ENCODE measurements at places on chromosomes 4 and X.

- no peak for DNase-seq
Observed at GRCh38 chr4:41215155-41215554, 813 bp upstream of the APBB2 start.

DNA sequence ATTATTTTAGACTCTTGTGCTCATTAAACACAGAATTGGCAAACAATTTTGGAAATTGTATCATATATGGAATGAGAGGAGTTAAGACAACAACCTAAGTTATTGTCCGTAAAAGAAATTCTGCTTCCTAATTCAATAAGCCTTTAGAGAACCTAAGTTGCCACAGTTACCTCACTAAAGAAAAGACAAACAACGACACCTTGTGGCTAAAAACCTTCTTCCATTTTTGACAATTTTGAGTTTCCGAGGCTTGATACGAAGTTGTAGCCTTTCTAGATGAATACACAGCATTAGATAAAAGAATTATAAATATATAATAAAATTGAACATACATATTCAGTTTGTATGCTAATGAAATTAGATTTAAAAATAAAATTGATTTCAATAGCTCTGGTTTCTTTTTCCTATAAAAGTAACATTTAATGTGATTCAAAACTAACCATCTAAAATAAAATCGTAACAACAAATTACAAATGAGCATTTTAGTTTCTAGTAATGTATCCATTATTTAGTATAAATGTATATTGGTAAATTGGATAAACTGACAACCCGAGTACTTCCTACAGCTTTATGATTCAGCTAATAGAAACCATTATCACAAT is 275.1 kb downstream of the GPM6A start:
- no peak for DNase-seq

GRCh38 chr4:135354876-135355275 is 1153.3 kb upstream of the PABPC4L start:
- no peak for DNase-seq

- peak; percentile 45 for DNase-seq
Observed at GRCh38 chrX:12975670-12975965, 708 bp downstream of the TMSB4X start.

DNA sequence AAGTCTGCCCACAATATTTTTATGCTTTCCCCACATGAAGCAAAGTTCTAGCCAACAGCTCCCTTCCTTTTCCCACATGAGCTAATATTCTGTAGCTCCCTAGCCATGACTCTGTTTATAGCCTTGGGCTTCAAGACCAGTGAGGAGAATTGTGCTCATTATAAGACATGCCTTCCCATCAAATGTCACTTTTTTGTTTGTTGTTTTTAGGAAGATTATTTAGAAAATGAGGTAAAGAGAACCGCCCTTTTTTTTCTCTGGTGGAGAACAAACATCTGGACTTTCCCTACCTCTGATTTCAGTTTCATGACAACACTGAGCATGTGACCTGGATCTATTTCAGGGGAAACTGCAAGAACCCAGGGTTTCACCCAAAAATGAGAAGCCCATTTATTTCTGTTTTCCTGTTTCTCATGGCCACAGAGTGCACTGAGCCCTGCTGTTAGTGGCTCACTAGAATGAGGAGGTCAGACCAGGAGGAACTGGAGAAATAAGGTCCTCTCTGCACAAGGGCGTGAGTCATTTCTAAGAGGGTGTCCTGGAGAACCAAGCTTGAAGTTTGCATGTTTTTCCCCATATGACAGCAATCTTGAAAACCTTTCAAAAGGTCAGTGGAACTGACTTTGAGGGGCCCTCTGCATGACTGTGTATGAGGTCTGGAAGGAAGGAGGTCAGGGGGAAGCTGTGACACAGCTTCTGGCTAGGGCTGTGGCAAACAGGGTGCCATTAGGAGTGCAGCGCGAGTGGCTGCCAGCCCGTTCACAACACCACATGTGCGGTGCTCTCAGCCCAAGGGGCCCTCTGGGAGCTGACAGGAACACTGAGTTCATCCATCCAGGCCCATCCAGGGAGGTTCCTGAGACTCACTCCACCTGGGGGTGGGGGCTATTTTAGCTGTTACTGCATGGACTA is 55.2 kb downstream of the CHST7 start:
- DNase-seq: no peak

DNA sequence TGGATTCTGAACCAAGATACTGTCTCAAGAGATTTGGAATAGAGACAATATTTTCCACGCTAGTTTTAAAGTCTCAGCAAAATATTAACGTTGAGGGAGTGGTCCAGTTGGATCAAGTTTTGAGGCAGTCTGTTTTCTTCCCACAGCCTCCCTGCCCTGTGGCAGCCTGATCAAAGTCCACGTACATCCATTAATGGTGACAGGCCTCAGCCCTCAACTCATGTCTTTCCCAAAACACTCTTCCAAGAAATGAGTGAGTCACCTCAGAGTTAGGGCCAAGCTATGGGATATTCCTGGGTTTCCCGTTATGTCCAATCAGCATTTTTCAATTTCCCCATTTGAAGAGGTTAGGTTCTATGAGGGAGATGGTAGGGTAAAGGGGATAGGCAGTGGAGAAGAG is 28.5 kb downstream of the EGFL6 start:
- DNase-seq: no peak

GRCh38 chr4:146649232-146649631 is 10.5 kb downstream of the POU4F2 start:
- no peak for DNase-seq

DNA sequence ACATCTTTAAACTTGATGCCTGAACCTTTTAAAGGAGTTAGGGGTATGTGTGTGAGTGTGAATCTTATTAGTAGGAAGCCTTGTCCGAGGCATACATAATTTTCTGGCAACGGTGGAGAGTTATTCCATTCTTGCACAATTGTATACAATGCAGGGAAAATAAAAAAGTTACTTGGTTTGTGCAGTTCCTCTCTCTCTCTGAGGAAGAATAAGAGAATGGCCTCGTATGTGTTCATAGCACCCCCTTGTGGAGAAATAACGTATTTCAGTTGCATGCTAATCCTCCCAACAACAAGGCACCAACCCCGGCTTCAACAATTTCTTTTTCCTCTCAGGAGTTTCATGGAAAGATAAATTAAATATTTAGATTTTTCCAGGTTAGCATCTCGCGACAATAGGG is 33.7 kb upstream of the FGF13 start:
- DNase-seq: peak; percentile 41

DNA sequence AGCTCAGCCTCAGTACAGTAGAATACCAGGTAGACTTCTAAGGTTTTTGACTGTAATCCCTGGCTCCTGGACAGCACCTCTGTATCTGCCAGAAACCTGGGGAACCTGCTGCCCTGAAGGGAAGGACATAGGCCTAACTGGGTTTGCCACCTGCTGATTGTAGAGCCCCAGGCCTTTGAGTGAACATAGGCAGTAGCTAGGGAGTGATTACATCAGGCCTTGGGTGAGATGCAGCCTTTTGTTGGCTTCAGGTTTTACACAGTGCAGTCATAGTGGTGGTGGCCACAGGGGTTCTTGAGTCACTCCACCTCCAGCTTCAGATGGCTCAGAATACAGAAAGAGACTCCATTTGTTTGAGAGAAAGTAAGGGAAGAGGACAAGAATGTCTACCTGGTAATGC is 19.3 kb downstream of the IQCM start:
- DNase-seq: no peak

DNA sequence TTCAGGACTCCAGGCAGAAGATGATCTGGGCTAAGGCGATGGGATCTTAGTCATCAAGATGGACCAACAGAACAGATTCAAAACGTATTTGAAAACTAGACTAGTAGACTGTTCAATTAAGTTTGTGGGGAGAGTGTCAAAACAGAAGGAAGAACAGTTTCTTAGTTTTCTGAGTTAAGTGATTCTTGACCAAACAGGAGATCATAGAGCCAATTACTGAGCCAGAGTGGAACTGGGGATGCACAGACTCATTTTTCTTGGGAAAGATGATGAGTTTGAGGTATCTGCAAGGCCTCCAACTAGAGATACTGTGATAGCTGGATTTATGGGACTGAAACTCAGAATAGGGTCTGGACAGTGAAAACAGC is 119.5 kb downstream of the REELD1 start:
- no peak for DNase-seq

- no peak for DNase-seq
Observed at GRCh38 chr4:14149176-14150053, 521.9 kb upstream of the BOD1L1 start.

DNA sequence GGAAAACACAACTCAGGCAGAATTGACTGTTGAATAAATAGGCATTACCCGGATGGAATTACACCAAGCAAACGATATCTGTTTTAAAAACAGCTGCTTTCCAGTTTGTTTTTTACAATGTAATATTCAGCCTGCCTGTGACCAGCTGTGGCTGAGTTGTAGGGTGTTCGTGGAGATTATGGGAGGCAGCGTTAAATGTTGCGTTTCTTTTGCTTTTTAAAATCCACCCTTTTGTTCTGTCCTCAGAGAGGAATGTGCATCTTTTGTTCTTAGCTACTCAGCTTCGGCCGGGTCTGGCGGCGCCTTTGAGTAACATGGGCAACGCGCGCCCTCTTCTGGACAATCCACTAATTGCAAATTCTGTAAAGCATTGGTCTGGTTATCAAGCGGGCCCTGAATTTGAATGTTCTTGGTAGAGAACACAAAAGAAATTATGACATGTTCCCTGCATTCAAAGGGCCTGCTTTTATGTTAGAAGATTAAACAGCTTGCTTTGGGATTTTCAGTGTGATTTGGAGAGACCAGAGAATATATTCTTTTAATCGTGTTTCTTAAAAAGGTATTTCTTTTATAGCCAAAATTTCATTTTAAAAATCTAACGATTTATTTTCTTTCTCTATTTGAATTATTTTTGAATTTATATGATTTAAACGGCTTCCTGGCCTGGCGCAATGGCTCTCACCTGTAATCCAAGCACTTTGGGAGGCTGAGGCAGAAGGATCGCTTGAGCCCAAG is 76.3 kb upstream of the TRIM2 start:
- DNase-seq: peak; percentile 80

GRCh38 chr4:81447566-81448229 is 24.0 kb downstream of the RASGEF1B start:
- no peak for DNase-seq

DNA sequence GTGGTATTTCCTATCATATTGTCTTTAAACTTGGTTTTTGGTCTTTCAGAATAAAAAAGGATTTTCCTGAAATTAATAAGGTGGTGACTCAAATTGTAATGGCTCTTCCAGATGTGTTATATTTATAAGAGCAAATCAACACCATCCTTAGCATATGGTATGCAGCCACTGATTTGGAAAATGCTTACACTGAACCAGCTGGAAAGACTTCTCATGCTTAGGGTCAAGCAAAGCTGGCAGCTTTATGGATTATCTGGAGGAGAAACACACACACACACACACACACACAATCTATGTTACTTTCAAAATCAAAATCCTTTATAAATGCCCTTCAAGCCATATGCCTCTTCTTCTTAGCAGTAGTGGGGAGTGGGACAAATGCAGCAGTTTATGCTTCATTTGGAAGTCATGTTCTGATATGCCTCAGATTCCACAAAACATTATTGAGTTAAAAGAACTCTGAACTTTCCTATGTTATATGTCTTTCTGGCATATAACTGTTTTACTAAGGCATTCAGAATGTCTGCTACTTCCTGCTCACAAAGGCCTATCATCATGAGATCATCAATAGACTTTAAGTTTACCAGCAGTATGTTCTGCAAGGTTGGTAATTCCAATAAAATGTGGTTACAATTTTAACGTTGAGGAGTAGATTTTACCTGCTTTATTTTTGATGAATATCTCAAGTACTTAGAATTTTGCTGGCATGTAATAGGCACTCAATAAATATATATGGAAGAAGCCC is 72.9 kb upstream of the PRDM5 start:
- DNase-seq: no peak

DNA sequence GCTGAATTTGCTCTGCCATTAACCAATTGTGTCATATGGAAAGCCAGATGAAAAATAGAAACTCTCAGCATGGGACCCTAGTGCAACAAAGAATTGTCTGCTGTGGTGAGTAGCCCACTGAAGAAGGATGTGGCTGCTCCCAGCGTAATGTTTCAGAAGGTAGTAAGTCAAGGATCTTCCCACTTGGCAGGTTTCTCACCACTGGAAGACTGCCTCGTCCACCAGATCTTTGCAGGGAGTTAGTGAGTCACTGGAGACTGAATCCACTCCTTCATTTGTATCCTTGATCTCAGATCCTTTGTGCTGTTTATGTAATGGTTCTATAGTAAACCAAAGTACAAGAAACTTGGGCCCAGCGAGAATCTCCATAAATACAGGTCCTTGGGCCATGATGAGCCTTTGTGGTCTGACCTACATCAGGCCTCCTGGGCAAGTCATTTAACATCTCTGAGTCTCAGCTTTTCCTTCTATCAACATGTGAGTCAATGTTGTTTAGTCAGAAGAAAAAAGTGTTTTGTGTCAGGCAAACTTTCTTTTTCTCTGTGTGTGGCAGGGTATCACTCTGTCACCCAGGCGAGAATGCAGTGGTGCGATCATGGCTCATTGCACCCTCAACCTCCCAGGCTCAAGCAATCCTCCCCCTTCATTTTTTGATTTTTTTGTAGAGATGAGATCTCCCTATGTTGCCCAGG is 78.0 kb upstream of the CCDC160 start:
- no peak for DNase-seq

GRCh38 chr4:20711335-20711734 is 11.1 kb downstream of the PACRGL start:
- no peak for DNase-seq

- no peak for DNase-seq
Observed at GRCh38 chrX:120839491-120839890, 36.2 kb downstream of the CT47B1 start.

DNA sequence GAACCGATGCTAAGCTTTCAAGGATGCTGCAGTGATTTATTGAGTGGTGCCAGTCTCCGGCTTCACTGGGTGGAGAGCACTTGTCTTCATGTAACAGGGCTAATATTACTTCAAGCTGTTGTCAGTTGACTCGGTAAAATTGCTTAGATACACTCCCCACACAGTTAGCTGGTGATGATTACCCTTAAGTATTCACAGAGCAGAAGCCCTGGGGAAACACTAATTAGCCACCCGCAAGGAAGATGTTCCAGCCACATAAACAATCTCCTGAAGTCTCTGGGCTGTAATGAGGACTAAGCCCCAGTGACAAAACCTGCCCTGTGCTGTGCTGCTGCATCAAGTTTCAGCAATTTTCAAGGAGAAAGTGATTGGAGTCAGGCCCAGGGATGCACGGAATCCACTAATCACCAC is 37.3 kb upstream of the GK2 start:
- no peak for DNase-seq

GRCh38 chrX:14673764-14674163 is 144.4 kb downstream of the GLRA2 start:
- no peak for DNase-seq

GRCh38 chr4:109589119-109589518 is 29.1 kb downstream of the MCUB start:
- no peak for DNase-seq

GRCh38 chr4:1463927-1464540 is 57.8 kb upstream of the NKX1-1 start:
- DNase-seq: no peak

DNA sequence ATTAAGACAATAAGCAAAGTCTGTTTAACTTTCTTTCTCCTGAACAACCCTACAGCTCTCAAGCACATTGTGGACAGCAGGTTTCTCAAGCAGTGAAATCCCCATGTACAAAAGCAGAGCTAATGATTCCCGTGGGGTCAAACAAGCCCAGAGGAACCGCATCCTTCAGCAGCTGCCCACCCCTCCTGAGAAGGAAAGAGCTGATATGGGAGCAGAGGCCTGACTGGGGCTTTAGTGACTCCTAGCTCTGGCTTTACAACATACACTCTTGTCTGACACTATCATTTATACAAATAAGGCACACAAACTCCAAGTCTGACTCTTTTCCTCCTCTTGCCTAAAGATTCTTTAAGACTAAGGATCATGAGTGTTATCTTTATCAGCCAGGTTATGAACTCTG is 32.8 kb downstream of the HDAC8 start:
- no peak for DNase-seq

GRCh38 chrX:65508851-65509250 is 25.7 kb downstream of the LAS1L start:
- DNase-seq: no peak
